Activated CD8-positive, alpha-beta memory T cell treated with anti-CD3 and anti-CD28 coated beads for 1 hour (primary cell): ENCODE measurements at places on chromosomes 3 and 15.

- no peak for DNase-seq
Measured at GRCh38 chr15:42182328-42182886, 25.7 kb downstream of the VPS39 start.

DNA sequence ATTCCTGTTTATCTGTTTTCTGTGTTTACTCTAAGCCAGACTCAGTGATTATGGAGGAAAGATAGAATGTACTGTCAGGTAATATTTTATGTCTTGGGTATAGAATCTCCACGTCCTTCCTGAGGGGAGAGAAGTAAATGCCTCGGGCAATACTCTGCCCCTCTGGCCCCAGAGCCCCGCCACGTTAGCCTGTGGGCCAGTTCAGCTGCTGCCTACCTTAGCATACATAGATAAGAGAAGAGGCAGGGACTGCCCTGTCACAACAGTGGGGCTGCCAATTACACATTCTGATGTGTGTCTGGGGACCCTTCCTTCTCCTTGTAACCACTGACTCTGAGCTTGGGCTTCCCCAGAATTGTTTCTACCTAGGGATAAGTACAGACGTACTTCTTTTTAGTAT lies 347.7 kb upstream of the ATP11B start:
- DNase-seq = no peak

DNA sequence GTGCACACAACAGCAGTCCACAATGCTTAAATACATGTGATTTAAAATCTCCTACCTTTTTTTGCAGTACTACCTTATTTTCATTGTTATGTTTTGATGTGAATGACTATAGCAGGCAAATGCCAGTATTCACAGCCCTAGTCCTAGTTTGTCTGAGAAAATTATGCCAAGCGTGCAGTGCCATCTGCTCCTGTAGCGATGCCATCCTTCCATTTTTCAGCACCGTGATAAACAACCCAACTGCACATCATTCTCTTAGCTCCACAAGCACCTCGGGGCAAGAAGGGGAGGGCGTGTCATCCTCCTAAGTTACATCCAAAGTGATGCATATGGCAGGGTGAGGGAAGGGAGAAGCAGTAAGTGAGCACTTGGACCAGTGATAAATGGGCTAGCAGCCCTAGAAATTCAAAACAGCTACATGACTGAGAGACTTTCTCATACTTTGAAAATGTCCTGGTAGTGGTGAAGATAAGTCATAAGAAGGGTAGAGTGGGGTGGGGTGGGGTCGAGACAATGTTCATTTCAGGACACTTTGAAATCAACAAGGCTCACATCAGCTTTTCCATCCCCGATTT lies 198.8 kb downstream of the LSAMP start:
- DNase-seq = no peak

- DNase-seq = no peak
Measured at GRCh38 chr3:141255846-141256261, 24.2 kb downstream of the PXYLP1 start.

DNA sequence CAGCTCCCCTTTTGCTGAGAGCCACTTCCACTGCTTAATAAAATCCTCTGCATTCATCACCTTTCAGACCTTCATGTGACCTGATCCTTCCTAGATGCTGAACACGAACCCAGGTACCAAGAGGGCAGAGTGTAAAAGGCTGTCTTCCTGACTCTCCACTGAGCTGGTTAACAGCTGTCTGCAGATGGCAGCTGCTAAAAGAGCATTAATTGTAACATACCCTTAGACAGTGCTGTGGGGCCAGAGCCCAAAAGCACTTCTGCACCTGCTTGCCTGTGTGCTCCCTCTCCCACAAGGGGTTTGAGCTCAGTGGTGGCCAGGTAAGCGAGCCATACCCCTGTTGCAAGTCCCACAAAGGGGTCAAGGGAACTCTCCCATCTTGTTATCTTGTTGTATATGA lies 187.3 kb downstream of the UBE2E2 start:
- no peak for DNase-seq

GRCh38 chr3:169695031-169695430 lies 31.5 kb upstream of the MECOM start:
- no peak for DNase-seq

GRCh38 chr15:57036352-57036751 lies 117.9 kb downstream of the TCF12 start:
- no peak for DNase-seq

DNA sequence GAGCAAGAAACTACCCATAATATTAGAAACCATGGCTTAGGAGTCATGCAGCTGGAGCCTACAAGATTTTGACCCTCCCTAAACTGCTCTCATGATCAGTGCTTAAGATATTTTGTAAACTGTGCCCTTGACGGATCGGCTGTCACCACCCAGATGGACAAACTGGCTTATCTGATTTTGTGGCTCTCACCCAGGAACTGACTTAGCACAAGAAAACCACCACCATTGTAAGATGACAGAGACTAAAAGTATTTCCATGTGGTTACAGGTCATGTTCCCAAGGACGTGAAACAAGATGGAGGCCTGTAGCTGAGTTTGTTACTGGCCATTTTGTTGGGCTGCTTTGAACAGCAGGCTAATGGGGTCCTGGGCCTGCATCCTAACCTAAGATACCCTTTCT lies 940.9 kb downstream of the OTOL1 start:
- no peak for DNase-seq

GRCh38 chr3:62493109-62493801 lies 119.9 kb upstream of the FEZF2 start:
- no peak for DNase-seq

GRCh38 chr15:96047255-96047931 lies 283.1 kb upstream of the NR2F2 start:
- DNase-seq = no peak
